ENCODE measurements at places on chromosomes 16 and 17.

- DNase-seq: no peak
These were observed 27.8 kb downstream of the ENDOV start for GRCh38 chr17:80442764-80443163.

- no peak for DNase-seq
These were observed 7.0 kb downstream of the TERF2 start for GRCh38 chr16:69378760-69379159.

DNA sequence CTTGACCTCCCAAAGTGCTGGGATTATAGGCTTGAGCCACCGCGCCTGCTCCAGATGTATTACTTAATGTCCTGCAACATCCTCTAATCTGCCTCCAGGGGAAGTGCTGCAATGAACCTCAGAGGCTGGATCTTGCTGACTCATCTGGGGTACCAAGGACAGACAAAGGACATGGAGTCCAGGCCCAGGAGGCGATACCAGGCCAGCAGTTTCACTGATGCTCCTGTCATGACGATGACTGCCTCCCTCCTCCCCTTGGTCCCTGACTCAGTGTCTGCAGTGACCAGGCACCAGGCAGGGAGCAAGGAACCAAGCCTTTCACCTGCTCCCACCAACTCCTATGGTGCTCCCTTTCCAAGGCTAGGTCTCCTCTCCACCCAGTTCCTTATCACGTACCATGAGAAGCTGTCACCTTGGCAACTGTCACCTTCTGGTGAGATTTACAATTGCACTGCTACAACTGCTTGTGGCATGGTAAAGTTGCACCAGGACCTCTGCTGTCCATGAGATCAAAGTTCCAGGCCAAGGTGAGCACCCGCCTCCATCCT is 21.6 kb upstream of the PHOSPHO1 start:
- DNase-seq: no peak

- DNase-seq: no peak
These were observed 126.7 kb upstream of the FOXF1 start for GRCh38 chr16:86383488-86384262.

GRCh38 chr17:20280851-20281250 is 186.5 kb downstream of the LGALS9B start:
- DNase-seq: no peak

- no peak for DNase-seq
These were observed 111.7 kb downstream of the MAP2K6 start for GRCh38 chr17:69525920-69526841.

- DNase-seq: no peak
These were observed 13.9 kb downstream of the KIFC3 start for GRCh38 chr16:57788252-57788841.

GRCh38 chr16:84595052-84595481 is 22.8 kb downstream of the COTL1 start:
- DNase-seq: no peak

- no peak for DNase-seq
These were observed 165.9 kb downstream of the SDK2 start for GRCh38 chr17:73478334-73478733.

DNA sequence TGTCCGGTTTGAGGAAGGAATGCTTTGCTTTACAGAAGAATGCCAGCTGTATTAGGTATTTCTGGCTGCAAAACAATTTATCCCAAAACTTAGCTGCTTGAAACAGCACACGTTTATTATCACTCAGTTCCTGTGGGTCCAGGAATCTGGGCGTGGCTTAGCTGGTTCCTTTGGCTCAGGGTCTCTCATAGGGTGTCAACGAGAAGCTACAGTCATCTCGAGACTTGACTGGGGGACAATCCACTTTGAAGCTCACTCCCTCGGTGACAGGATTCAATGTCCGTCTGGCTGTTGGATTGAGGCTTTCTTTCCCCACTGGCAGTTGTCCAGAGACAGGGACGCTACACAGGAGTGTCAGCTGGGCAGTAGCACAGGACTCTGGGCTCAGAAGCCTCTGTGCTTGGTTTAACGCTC is 9.6 kb upstream of the RHBDF2 start:
- no peak for DNase-seq

DNA sequence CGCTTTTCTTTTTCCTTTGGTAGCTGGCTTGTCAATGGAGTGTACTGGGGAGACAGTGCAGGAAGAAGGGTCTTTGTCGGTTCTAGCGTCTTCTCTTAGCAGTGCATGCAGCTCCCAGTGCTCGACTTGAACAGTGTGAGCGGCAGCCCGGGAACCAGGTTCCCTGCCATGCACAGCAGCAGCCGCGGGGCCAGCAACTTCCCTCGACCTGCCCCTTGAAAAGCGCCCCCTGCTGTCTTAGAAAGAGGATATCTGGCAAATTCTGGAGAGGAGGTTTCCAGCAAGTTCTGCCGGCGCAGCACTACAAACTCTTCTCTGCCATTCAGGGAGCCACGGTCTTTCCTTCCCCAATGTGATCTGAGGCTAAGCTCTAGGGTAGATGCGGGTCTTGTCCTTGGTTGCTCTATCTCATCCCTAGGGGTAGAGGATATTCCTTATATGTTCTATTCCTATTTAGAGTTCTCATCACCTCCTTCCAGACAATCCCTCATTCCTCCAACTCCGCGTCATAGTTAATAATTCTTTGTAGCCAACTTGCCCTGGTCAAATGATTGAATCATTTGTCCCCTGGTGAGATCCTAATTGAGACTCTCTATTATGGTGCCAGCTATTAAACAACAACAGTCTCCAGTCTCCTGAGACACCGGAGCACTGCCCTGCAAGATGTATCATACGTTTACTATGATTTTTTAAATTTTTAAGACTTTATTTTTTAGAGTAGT is 451.3 kb downstream of the PMP22 start:
- no peak for DNase-seq

DNA sequence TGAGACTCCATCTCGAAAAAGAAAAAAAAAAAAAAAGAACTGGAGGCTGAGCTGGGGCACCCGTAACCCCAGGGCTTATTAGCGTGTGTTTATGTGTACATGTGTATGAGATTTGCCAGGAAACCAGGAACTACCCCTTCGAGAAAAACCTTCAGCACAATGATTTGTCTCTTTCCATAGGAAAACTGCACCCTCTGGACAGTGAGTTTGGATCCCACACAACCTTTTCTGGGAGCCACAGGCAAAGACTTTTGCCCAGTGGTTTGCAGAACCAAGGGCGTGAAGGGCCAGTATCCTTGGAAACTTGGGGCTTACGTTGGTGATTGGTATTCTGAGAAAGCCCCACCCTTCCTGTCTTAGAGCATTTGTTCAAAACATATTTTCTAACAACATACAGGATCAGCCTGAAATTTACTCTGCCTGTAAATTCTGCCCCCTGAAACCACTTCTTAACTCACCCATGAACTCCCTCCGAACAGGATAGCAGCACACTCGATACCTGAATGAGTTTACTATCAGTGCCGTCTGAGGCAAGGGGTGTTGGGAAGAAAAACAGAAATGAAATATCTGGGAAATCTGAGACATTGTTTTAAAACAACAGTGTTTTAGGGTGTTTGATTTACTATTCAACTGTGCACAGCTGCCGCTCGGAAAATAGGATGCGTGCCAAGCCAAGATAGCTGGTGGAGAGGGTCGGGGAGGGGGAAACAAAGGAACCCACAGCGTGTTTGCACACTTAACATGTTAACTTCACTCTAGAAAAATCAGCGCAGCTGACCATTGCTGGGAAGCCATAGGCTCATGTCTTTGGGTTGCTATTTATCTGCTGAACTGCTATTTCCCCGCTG is 40.2 kb upstream of the MAF start:
- no peak for DNase-seq

GRCh38 chr16:31329671-31330552 is 25.1 kb upstream of the ITGAX start:
- DNase-seq: no peak

DNA sequence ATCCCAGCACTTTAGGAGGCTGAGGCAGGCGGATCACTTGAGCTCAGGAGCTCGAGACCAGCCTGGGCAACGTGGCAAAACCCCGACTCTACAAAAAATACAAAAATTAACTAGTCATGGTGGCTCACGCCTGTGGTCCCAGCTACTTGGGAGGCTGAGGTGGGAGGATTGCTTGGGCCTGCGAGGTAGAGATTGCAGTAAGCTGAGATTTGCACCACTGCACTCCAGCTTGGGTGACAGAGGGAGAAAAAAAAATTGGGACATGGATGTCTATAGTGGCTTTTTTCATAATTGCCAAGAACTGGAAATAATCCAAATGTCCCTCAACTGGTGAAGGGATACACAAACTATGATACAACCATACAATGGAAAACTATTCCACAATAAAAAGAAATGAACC is 28.6 kb downstream of the OSBPL7 start:
- no peak for DNase-seq

- DNase-seq: no peak
These were observed 135.5 kb downstream of the IRF8 start for GRCh38 chr16:86034421-86034919.

DNA sequence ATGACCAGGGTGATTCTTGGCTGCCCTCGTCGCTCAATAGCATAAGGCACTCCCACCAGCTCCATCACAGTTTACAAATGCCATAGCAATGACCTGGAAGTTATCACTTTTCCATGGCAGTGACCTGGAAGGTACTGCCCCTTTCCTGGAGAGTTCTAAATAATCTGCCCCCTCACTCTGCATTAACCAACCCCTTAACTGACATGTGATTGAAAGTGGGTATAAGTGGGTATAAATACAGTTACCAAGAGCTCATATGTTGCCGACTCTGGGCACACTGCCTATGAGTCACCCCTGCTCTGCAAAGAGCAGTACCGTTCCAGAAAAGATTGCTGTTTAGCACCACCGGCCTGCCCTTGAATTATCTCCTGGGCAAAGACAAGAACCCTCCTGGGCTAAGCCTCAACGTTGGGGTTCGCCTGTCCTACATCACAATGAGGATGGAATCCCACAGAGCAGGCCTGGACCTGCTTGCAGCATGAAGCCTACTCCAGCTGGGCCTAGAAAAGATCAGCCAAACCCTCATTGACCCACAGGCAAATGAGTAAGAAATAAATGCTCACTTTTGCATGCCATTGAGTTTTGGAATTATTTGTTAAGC is 95.2 kb upstream of the SEC14L1 start:
- no peak for DNase-seq

DNA sequence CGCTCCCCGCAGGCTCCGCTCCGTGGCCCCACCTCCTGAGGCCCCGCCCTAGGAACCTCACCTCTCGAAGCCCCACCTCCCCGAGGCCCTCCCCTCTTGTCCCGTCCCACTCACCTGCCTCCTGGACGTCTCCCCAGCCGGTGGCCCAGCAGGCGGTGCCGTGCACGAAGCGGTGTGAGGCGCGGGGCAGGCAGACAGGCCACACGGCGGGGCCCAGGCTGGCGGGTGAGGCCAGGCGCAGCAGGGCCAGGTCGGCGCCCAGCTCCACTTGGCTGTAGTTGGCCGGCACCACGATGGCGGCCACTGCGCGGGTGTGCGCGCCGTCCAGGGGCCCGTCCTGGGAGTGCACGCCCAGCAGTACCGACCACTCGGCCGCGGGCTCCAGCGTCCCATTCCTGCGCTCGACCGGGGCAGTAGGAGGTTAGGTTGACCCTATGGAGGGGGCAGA is 1.6 kb downstream of the PRSS36 start:
- DNase-seq: no peak

- no peak for DNase-seq
These were observed 55.4 kb upstream of the DNAJA2 start for GRCh38 chr16:47028767-47029377.

DNA sequence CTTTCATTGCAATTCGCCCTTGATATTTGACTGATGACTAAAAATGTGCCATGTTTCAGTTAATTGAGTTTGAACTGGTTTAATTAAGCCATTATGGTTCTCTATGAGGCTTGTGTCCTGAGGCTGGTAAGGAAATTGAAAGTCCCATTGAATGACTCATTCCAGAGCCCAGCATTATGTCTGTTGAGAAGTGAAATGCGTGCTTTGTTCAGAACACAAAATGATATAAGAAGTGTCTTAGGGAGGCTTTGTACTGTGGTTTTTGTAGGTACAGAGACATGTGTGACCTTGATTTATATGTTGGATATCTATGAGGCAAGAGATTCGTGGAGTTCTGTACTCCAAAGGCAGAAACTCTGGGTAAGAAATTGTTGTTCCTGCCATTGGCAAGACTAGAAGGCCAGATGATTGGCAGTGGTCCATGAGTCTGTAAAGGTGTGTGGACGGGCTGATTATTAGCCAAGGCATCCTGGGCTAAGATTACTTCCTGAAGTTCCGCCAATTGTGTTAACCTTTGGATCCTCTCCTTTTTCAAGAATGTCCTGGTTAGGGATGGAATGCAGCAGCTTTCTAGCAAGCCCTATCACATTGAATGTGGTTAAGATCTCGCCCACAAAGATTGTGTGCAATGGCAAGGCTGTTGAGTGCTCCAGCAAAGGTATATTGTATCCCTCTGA is 103.7 kb downstream of the NPIPB5 start:
- no peak for DNase-seq

DNA sequence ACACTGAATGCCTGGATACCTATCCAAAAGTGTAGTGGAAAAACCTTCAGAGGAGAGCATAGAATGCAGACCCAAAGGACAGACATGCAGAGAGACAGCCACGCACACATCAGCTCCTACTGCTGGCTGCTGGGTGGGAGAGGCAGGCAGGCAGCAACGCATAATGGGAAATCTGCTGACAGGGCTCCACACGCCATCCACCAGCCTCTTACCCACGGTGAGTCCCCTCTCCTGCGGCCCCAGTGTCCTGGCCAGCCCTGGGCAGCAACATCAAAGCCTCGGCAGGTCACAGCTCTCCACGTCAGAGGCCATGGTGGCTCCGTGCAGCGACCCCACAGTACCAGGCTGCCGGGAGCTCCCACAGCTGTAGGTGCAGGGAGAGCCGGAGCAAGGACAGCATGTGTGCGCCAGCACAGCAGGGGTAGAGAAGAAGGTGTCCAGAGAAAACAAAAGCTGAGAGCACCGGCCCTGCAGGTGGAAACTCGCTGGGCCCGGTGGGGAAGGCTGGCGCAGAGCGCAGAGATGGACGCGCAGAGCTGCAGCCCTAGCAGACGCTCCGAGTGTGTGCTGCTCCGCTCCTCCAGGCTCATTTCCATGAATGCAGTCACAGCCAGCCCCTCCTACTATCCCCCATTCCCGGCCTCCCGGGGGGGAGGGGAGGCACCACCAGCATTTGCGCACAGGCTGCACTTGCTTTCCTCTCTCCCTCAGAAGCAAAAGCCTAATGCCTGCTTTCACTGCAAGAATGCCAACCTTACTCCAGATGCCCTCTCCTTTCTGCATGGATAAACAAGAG is 58.9 kb downstream of the CYTH1 start:
- no peak for DNase-seq

- DNase-seq: no peak
These were observed 26.6 kb downstream of the LASP1 start for GRCh38 chr17:38896346-38896954.

GRCh38 chr17:43125967-43126910 is 1.1 kb upstream of the BRCA1 start:
- no peak for DNase-seq
